Peyer's patch (tissue), 4 donors: ENCODE measurements at places on chromosomes 13 and 19. TPM values are rescaled to one million over a fixed set of nuclear protein-coding genes. Genes with fewer than 3 reads are reported as not detected.

GRCh38 chr13:66888698-66889097 is 341.4 kb downstream of the PCDH9 start:
- H3K4me3 ChIP-seq = no peak overlapping the region
- H3K27ac ChIP-seq = no peak overlapping the region
- DNase-seq = no peak
- no peaks in the 10 kb centered on the region for H3K27me3 ChIP-seq
- H3K36me3 ChIP-seq = no peaks in the 10 kb centered on the region

The ADAT3 gene
- 18.2 TPM for total RNA-seq

- no peaks in the 10 kb centered on the region for H3K36me3 ChIP-seq
- H3K27ac ChIP-seq = no peak overlapping the region
- H3K27me3 ChIP-seq = no peaks in the 10 kb centered on the region
- H3K4me3 ChIP-seq = no peak overlapping the region
- no peak for DNase-seq
These were observed 34.8 kb upstream of the NDFIP2 start for GRCh38 chr13:79445968-79446645.

The TMPRSS9 gene
- total RNA-seq = 0.85 TPM

DNA sequence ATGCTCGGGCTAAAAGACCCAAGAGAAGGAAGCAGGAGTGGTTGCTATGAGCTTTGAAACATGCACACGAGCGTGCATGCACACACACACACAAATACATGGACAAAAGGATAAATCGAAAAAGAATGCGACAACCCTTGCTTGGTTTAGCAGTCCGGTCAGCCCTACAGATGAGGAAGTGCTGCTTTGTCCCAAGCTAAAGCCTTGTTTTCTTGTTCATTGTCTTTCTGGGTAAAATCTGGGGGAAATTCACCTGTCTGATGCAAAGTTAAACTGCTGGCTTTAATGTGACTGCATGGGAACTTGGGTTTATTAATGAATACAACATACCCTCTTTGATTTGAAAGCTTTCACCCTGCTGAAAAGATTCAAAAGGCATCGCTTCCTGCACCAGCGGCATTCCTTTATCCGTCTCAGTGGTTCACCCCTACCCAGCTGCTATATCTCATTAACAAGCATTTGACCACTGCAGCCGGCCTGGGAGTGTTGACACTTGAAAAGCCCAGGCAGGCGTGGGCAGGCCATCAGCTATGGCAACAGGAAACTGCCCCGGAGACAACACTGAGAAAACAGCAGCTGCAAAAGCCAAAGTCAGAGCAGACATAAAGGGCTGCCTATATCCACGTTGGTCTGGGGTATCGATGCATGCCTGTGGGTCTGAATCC is 301.7 kb downstream of the NDFIP2 start:
- H3K4me1 ChIP-seq = no peaks in the 10 kb centered on the region
- H3K4me3 ChIP-seq = no peak overlapping the region
- H3K27ac ChIP-seq = no peak overlapping the region
- H3K36me3 ChIP-seq = no peaks in the 10 kb centered on the region

DNA sequence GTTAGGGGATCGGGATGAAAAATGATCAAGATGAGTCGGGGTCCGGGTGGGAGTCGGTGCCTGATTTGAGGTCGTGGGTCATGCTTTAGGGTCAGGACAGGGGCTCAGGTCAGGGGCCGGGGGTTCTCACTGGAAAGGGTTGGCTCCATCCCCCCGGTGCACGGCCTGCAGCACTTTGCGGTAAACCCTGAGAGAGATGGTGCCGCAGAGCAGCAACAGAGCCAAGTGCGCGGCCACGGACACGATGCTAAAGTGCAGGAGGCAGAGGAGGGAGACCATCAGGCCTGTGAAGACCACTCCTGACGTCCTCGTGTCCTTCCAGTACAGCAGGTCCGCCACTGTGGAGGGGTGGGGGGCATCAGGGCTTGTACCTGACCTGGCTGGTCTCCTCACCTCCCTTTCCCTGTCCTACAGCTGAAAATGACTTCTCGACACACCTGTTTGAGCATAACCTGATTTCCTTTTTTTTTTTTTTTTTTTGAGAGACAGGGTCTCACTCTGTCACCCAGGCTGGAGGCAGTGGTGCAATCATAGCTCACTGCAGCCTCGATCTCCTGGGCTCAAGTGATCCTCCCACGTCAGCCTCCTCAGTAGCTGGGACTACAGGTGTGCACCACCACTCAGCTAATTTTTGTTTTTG is 7.5 kb downstream of the RTN2 start:
- DNase-seq = no peak
- H3K36me3 ChIP-seq = no peaks in the 10 kb centered on the region
- no peak overlapping the region for H3K27ac ChIP-seq
- H3K27me3 ChIP-seq = no peaks in the 10 kb centered on the region
- H3K4me3 ChIP-seq = no peak overlapping the region
- H3K4me1 ChIP-seq = no peaks in the 10 kb centered on the region

DNA sequence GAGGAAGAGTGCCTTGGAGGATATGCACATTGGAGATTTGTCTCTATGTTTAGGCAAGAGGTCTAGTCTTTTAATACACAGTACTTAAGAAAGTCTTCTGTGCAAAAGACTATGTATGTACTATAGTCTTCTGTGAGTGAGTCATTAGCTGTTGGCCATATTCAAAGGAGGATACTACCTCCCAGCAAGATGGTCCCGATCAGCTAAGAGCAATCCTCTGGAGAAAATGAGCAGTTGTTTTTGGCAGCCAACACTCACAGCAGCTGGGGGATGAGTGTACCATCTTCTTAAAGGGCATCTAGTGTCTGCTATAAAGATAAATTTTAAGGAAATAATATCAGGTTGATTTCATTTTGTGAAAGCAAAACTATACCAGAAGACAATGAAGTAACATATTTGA is 487.8 kb downstream of the KCTD12 start:
- no peaks in the 10 kb centered on the region for H3K36me3 ChIP-seq
- no peak overlapping the region for H3K4me3 ChIP-seq
- no peaks in the 10 kb centered on the region for H3K4me1 ChIP-seq
- no peak for DNase-seq
